ENCODE measurements at places on chromosomes 1 and 21.

- no peak for DNase-seq
These were observed 622 bp upstream of the IL6R start for GRCh38 chr1:154404511-154404931.

DNA sequence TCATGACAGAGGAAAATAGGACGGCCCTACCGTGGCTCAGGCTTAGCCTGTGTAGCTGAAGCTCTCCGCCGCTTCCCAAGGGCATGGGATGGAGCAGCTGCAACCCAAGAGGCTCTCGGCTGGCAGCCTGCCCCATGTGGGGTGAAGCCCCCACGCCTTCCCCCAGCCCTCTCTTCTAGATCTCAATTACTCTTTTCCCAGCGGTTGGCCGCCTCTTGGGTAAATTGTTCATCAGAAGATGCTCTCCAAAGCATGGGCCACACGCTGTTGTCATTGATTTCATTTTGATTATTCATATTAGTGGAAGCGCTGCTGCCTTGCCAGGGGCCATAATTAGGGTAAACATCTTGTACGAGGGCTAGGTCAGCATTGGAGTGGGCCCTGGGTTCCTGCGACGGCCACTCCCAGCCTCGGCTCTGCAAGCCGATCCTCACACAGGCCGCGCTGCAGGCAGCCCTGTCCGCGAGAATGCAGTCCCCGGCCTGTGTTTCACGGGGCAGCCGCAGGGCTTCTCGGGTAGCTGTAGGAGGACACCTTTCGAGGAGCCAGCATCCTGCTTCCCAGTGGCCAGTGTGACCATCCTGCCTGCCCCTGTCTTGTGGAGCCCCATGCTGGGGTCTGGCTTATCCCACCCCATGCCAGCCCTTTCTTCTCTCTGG, 114.4 kb upstream of the VAMP3 start:
- no peak for DNase-seq

DNA sequence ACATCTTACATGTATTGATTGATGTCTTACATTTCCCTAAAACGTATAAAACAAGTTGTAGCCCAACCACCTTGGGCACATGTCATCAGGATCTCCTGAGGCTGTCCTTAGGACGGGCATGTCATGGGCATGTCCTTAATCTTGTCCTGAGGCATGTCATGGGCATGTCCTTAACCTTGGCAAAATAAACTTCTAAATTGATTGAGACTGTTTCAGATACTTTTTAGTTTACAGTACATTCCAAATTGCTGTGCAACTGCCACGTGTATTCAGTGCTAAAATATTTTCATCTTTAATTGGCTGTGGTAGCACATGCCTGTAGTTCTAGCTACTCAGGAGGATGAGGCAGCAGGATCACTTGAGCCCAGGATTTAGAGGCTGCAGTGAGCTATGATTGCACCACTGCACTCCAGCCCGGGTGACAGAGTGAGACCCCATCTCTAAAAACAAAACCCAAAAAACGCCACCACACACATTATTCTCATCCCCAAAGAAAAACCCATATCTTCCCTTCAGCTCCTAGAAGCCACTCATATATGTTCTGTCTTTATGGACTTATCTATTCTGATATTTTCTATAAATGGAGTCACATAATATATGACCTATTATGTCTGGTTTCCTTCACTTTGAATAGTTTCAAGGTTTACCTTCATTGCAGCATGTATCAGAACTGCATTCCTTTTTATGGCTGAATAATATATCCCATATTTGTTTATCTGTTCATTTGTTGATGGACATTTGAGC, 96.0 kb upstream of the BTG3 start:
- DNase-seq: no peak

- no peak for DNase-seq
These were observed 64.7 kb downstream of the PRDM16 start for GRCh38 chr1:3133686-3134085.

DNA sequence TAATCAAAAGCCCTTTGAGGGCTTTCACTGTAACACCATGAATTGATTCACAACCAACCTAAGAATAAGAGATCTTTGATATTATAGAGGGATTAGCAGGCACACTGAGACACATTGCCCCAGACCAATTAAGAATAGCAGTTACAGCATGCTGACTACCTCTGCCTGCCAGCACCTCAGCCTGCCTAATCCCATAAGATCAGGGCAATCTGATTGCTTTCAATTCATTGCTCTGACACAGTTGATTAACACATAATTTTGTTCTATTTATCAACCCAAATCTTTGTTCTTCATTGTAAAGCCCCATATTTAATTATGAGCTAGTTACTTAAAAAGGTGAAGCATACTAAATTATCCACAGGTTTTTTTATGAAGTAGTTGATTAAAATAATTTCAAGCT, 548.8 kb upstream of the ZP4 start:
- DNase-seq: no peak

- no peak for DNase-seq
These were observed 163.0 kb downstream of the SYT2 start for GRCh38 chr1:202547215-202547614.

Measured in activated naive CD4-positive, alpha-beta T cell (primary cell).